ENCODE measurements at places on chromosomes 5 and 9.
A peak's percentile ranks its signal among the peaks of the same experiment; 100 is the strongest.

DNA sequence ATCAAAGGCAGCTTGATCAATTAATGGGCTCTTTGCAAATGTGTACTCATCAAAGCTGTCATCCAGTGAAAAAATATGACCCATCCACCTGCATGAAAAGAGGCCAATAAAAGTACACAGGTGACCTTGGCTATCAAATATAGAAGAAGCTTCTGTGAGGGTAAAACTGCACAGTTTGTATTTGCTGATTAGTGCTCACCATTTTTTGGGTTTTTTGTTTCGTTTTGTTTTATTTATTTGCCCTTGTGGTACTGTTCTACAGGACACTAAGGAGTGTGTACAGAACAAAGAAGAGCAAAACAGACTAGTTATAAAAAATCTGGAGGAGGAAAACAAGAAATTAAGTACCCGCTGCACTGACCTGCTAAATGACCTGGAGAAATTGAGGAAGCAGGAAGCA lies 101.3 kb downstream of the CNTLN start:
- DNase-seq: no peak

GRCh38 chr5:105587963-105588662 lies 2025.5 kb upstream of the NUDT12 start:
- no peak for DNase-seq

DNA sequence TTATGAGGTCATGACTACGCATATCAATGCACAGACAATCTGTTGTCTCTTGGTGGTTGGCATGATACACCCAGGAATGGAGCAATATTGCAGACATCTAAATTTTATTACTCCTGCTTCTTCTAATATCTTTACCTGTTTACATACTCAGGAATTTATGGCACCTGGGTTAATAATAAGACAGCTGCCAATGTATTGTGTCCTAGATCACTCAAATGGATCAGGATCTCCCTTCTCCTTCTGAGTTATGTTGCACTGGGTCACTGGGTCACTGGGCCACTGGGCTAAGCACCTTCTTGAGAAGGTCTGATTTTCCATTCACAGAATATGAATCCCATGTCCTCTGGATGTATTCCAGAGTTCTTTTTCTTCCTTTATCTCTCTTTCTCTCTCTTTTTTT lies 41.8 kb downstream of the CCL28 start:
- DNase-seq: no peak

DNA sequence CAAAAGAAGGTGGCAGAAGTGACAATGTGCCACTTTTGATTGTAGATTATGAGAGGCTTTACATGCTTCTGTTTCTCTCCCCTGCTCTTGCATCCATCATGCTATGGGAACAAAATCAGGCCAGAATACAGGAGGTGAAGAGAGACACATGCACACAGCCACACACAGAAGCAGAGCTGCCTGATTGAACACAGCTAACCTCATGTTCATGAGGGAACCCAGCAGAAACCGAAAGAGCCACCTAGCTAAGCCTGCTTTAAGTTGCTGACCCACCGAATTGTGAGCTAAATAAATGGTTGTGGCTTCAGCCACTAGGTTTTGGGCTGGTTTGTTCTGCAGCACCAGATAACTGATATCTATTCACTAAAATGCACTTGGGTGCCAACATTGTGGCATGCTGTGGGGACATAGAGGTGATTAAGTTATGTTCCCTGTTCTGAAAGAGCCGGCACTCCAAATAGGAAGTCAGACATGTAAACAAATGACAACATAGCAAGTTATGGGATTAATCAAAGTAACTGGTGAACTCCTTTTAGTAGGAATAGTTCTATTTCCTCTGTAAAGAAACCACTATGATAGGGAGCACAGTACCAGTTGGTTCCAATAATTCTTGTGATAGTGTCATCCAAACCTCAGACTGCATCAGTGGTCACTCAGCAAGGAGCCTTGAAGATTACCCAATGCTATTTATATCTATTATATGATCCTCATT lies 93.6 kb upstream of the TNC start:
- no peak for DNase-seq

DNA sequence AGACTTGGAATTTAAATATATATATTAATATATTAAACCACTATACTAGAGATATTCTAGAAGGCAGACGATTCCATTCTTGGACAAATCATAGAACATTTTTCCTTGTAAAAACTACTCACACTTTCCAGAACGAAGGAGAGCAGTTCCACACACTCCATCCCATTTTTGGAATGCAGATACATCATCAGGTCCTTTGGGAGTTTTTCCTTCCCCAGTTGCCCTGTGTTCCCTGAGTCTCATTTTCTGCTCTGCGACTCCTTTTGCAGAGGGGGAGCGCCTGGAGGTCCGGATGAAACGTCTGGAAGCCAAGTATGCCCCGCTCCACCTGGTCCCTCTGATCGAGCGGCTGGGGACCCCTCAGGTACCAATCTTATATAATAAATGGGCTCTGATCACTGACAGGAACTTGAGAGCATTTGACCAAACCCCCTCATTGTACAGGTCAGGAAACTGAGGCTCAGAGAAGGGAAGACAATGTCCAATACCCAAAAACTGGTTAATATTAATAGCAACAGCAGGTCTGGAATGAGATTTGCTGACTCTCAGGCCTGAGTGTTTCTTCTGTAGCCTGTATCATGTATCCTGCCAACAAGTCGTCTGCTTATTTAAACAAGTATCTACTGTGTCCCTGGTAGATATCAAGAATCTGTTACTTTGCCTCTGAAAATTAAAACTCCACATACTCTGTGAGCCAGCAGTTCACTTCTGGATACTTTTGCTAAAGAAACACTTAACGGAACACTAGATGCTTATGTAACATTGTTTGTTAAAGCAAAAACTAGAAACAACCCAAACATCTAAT lies 76.8 kb upstream of the NIPAL4 start:
- DNase-seq: no peak

- peak; percentile 2 for DNase-seq
These were observed 370.2 kb upstream of the C9orf72 start for GRCh38 chr9:27943501-27943900.
